A549 treated with ZK216348 at 1 μM for 4 hours (cell line): ENCODE measurements at places on chromosomes 2 and 18. TPM values are rescaled to one million over a fixed set of nuclear protein-coding genes. Genes with fewer than 3 reads are reported as not detected.

The DYTN gene
- not detected in 5 replicates for total RNA-seq

The XDH gene
- 0.74 to 1.3 TPM (median 1.2 TPM) in 5 replicates for total RNA-seq

The CFAP65 gene
- total RNA-seq = 0.11 to 0.23 TPM (median 0.18 TPM) in 5 replicates

The SELENOI gene
- total RNA-seq = 10.6 to 23.0 TPM (median 16.8 TPM) in 5 replicates
